ENCODE measurements at places on chromosomes 5 and 9.

- no peak for DNase-seq
Observed at GRCh38 chr5:89857790-89858189, 551.8 kb downstream of the CETN3 start.

DNA sequence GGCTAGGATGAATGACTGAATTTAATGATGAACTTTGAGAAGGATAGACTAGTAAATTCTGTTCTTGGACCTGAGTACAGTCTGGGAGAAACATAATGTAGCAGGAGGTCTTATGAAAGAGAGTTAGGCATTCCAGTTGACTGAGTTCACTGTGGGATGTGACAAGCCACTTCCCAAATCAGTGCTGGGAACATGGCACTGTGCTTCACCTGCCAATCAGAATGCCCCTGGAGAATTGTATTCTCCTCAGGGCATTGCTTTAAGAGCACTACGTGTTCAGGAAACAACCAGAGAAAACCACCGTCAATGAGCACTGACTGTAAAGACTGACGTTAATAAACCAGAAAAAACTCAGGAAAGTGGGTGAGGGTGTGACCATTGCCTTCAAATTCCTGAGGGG, 1.2 kb downstream of the CCDC107 start:
- DNase-seq = no peak

GRCh38 chr5:145912019-145912418, 24.4 kb upstream of the SH3RF2 start:
- no peak for DNase-seq

- no peak for DNase-seq
Observed at GRCh38 chr9:1647776-1648175, 367.4 kb upstream of the SMARCA2 start.

DNA sequence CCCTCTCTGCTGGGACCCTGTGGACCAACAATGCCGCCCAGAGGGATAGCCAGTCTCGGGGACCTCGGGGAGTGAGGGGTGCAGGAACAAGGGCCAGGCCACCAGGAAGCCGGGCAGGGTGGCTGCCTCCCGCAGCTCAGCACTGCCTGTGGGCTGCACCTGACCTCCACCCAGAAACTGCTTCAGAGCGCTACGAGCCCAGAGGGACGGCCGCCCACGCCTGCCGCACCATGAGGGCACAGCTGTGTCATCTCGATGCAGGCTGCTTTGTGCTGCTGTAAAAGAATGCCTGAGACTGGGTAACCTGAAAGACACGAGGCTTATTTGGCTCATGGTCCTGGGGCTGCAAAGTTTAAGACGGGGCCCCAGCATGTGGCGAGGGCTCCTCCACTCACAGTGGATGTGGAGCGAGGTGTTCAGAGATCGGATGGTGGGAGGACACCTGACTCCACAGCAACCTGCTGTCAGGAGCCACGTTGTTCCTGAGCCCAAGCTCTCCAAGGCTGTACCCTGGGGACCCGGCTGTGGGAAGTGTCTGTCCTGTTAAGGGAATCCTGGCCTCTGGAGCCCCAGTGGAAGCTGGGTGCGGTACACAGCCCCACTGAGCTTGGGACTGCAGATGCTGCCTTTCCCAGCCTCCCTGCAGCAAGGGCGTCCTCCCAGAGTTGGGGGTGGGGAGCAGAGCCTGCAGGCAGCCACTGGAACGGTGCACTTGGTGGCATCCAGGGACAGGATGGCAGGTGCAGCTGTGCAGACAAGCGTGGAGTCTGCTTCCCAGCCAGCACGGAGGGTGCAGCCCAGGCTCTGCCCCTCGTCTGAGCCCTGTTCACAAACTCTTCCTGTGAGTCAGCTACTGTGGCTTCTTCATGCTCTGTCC, 11.8 kb upstream of the ZDHHC11 start:
- DNase-seq = peak; percentile 81

DNA sequence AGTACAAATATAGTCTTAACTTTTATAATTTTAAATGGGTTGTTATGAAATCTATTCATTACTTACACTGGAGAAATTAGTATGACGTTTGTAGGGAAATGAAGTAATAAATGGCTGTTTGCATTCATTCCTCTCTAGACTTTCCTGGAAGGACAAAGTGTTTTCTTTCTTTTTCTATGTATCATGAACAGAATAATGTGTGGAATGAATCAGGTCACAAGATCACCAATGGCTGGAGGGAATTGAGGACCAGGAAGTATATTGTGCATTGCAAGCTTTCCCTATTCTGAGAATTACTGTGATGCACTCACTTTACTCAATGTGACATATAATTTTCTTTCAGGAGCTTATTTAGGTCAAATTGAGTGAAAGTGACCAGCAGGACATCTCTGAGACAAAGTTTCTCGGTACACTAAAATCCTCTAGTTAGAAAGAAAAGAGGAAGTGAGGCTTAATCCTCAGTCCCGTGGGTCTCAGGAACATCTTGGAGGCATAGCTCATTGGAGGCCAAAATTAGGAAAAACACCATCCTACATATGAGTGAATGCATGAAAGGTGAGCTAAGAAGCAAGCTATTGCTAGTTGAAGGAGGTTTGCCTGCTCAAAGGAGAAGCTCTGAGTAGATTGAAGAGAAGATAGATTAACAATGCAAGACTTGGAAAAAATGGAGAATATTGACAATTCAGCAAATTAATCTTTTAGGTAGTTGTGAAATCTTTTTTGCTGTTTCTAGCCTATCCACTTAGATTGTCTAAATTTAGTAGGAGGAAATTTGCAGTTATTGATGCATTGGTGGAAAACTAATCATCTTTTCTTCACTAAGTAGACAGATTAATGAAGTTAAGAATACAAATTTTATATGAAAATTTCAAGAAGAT, 28.0 kb downstream of the ERAP2 start:
- no peak for DNase-seq

DNA sequence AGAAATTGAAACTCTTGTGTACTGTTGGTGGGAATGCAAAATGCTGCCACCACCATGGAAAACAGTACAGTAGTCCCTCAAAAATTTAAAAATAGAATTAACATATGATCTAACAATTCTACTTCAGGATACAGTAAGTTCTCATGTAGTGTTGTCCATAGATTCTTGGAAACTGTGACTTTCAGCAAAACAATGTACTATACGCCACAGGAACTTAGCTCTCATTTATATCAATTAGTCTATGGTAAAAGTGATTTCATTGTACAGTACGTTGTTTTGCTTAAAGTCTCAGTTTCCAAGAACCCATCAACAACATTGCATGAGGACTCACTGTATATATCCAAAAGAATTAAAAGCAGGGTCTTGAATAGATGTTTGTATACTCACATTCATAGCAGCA, 233.5 kb upstream of the GAS1 start:
- no peak for DNase-seq

DNA sequence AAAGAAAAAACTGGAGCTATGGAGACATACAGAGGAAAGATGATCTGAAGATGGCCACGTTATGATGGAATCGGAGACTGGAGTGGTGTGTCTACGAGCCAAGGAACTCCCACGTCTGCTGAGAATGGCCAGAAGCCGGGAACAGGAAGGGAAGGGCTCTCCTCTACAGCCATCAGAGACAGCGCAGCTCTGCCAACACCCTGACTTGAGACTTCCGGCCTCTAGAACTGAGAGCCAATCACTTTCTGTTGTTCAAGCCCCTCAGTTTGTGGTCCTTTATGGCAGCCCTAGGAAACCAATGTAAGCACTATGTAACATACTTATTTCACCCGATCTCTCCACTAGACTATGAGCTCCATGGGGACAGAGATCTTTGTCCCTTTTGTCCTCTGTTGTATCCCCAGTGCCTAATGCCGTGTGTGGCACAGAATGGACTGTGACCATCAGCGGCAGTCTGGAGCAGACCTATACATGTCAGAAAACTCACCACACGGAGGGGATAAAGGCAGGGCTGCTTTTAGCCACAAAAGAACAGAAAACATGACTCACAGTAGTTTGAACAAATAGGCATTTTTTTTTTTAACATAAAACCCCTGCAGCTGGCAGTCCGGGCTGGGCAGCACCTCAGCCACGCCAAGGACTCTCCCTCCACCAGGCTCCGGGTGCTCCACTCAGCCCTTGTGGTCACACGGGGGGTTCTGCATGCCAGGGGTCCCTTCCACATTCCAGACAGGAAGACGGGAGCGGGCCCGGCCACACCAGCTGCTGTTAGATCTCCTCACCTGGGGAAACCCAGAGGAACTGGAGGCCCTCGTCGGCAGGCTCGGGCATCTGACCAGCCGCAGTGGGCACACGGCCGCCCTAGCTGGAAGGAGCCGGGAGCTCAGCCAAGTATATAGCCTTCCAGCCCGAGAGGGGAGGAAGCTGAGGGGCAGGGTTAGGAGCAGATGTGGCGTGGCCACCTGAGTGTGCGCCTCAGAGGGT, 16.1 kb upstream of the MXD3 start:
- no peak for DNase-seq

DNA sequence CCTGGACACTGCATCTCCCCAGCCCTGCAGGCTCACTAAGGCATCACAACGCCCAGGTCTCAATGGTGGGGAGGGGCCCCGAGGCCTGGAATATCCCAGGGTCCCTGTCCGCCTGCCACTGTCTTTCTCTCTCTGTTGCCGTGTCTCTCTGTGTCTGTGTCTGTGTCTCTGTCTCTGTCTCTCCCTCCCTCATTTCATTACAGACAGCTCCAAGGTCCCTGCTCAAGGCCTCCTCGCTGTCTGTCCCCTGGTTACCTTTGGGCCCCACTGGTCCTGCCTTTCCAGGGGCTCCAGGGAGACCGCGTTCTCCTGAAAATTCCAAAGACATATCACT, 3.2 kb downstream of the FCN1 start:
- DNase-seq = no peak

DNA sequence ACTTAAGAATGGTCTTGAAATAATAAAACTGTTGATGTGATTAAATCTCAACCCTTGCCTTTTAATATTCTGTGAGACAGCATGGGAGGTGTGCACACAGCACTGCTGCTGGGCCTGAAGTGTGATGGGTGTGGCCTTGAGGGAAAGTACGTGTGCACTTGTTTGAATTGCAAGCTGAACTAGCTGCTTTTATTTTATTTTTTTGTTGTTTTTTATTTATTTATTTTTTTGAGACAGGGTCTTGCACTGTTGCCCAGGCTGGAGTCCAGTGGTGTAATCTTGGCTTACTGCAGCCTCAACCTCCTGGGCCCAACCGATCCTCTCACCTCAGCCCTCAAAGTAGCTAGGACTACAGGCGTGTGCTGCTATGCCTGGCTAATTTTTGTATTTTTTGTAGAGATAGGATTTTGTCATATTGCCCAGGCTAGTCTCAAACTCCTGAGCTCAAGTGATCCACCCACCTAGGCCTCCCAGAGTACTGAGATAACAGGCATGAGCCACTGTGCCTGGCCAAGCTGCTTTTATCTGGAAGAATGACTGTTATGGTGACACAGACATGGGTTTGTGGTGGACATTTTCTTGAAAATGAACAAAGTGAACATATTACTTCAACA, 58.9 kb downstream of the GPR107 start:
- DNase-seq = no peak

DNA sequence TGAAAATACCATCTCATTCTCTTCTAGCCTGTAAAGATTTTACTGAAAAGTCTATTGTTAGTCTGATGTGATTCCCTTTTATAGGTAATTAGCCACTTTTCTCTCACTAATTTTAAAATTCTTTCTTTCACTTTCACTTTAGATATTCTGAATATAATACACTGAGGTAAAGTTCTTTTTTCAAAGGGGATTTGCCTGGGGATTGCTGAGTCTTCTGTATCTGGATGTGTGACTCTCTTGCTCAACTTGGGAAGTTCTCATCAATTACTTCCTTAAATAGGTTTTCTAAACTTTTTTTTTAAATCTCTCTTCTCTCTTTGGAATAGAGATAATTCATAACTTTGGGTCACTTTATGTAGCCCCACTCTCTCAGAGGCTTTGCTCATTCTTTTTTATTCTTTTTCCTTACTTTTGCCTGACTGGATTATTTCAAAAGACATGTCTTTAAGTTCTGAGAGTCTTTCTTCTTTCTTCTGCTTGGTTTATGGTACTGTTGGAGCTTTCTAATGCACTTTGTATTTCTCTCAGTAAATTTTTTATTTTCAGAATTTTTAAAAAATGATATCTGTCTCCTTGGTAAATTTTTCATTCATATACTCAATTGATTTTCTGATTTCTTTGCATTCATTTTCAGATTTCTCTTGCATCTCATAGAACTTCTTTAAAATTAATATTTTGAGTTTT, 55.9 kb upstream of the IL12B start:
- DNase-seq = no peak

GRCh38 chr5:67774786-67775185, 440.8 kb upstream of the PIK3R1 start:
- DNase-seq = no peak

GRCh38 chr9:38390851-38391250, 1.7 kb upstream of the ALDH1B1 start:
- no peak for DNase-seq

DNA sequence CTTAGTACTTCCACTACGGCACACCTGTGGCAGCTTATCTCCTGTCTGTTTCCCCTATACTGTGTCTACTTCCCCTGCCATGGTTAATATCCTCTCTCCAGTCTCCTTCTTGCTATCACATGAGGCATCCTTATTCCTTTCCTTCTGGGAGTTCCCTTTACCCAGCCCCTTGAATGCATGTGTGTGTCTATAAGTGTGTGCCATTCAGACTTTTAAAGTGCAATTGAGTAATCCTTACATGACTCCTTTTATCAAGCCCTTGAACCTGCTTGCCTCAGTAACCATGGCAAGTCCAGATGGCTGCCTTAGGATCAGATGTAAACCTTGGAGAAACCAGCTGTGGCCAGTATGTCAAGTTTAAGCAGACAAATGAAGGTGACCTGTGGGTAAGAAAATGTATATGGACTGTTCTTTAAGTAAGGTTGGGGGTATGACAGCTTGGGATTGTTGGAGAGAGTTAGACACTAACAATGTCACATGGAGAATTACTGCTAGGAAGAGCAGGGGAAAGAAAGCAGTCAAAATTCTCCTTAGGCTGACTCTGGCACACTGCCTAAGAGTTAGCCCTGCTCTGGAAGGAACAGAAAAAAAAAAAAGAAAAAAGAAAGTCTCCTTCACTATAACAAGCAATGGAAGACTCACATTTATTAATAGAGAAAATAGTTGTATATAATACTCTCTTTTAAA, 142.1 kb downstream of the HINT1 start:
- no peak for DNase-seq

DNA sequence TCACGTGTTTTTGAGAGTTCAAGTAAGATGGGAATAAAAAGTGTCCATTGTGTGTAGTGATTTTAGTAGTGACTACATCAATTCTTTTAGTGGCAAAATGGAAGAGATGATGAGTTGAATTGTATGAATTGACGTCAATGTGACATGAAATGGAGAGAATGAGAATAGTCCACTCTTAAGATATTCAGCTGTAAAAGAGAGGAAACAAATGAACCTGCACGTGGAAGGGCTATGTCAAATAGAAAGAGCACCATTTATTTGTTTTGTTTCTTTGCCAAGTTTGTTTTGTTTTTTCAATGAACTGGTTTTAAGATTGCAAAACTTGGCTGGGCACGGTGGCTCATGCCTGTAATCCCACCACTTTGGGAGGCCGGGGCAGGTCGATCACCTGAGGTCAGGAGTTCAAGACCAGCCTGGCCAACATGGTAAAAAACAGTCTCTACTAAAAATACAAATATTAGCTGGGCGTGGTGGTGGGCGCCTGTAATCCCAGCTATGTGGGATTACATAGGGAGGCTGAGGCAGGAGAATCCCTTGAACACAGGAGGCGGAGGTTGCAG, 453.8 kb downstream of the TAF11L14 start:
- DNase-seq = no peak

GRCh38 chr5:78597068-78597973, 51.3 kb downstream of the LHFPL2 start:
- no peak for DNase-seq

Measured in BE2C (cell line).